ENCODE measurements at places on chromosomes 2 and 18.

DNA sequence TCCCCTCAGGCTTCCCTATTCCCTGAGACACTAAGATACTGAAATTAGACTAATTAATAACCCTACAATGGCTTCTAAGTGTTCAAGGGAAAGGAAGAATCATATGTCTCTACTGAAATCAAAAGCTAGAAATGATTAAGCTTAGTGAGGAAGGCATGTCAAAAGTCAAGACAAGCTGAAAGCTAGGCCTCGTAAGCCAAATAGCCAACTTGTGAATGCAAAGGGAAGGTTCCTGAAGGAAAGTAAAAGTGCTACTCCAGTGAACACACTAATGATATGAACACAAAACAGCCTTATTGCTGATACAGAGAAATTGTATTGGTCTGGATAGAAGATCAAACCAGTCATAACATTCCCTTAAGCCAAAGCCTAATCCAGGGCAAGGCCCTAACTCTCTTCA is 10.0 kb downstream of the ZC3H8 start:
- DNase-seq: no peak

DNA sequence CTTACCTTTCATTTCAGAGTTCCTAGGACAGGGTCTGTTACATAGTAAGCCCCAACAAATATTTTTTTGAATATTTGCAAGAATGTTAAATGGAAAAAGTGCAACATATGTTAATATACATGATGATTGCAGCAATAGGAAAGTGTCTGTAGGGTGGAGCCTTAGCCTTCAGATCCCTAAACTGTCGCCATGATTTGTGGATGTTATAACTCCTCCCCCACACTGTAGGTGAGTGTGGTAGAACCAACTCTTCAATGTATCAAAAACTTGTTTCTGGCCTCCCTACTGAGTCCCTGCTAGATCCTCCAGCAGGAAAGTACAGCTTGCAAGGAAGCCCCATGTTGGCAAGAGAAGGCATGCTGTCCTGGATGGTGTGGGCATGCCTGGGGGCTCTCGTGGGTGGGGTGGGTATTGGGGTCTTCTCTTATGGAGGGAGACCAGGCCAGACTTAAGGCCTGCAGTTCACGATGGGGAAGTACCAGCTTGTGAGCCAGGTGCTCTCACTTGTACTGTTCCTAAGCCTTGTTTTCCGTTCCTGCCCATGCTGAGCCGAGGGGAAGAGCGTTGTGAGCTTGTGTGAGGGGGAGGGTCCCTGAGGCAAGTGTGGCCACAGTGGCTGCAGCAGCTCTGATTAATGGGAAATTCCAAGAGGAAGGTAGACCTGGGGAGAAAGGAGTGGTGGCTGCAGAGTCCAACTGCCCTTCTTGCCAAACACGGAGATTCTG is 11.4 kb downstream of the FHOD3 start:
- DNase-seq: no peak

DNA sequence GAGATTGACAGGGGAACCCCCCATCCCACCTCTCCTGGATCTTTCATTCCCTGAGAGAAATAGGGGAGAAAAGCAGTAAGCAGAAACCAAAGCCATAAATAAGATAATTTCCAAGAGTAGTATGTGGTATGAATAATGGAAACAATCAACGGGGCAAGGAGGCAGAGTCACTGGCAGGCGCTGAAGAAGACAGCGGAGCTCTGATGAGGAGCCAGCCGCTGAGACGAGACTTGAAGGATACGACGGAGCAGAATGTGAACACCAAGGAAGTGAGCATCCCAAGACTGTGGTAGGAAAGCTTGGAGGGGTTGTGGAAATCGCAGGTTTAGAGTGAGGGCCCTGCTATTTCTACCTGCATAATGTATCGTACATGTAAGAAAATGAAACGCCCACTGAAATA is 93.6 kb upstream of the CBLN2 start:
- DNase-seq: no peak

GRCh38 chr2:151078889-151079288 is 182.8 kb downstream of the RBM43 start:
- no peak for DNase-seq

DNA sequence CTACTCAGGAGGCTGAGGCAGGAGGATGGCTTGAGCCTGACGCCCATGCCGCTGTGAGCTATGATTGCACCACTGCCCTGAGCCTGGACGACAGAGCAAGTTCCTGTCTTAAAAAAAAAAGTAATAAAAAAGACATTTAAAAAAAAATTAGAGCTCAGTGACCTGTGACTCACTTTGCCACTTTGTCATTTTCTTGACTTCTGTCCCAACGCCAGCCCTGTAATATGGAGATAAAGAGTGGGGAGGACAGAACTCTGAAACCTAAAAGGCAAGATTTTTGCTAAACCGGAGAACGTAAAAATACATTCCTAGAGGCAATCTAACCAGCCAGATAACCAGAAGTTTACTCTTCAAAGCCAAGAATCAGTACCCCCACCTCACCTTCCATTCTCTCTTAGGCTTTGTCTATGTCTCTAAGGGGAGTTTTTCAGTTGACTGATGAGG is 49.0 kb downstream of the PRKRA start:
- DNase-seq: no peak

- peak; percentile 66 for DNase-seq
These were observed 314.1 kb upstream of the THUMPD2 start for GRCh38 chr2:40093021-40093675.

DNA sequence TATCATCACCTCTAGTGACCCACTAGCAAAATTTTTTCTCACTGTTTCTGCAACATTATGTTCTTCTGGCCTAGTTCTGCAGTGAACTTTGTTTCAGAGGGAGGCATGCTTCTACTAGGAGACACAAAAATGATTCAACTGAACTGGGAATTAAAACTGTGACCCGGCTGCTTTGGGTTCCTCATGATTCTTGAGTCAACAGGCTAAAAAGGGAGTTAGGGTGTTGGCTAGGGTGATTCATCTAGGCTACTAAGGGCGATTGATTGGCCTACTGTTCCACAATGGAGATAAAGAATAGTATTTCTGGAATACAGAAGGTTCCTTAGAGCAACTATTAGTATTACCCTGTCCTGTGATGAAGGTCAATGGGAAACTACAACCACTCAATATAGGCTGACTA is 179.5 kb downstream of the PPP1R1C start:
- no peak for DNase-seq

DNA sequence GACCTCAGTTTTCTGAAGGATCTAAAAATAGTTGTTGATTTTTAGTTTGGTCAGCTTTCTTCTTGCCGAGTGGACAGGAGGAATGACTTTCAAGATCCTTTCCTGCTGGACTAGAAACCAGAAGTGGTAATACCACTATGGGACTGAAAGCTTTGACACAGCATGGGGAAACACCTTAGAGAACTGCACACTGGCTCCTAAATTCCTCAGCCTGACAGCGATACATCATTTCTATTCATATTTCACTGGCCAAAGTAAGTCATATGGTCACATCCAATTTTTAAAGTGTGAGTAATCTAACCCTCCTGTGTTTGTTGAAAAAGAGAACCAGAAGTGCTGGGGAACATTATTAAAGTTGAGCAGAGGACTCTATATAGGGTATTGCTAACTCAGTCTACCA is 244.7 kb upstream of the MMADHC start:
- DNase-seq: no peak

GRCh38 chr2:216017365-216017764 is 4.0 kb upstream of the MREG start:
- DNase-seq: no peak

- DNase-seq: no peak
These were observed 12.9 kb upstream of the EPAS1 start for GRCh38 chr2:46284260-46284659.

DNA sequence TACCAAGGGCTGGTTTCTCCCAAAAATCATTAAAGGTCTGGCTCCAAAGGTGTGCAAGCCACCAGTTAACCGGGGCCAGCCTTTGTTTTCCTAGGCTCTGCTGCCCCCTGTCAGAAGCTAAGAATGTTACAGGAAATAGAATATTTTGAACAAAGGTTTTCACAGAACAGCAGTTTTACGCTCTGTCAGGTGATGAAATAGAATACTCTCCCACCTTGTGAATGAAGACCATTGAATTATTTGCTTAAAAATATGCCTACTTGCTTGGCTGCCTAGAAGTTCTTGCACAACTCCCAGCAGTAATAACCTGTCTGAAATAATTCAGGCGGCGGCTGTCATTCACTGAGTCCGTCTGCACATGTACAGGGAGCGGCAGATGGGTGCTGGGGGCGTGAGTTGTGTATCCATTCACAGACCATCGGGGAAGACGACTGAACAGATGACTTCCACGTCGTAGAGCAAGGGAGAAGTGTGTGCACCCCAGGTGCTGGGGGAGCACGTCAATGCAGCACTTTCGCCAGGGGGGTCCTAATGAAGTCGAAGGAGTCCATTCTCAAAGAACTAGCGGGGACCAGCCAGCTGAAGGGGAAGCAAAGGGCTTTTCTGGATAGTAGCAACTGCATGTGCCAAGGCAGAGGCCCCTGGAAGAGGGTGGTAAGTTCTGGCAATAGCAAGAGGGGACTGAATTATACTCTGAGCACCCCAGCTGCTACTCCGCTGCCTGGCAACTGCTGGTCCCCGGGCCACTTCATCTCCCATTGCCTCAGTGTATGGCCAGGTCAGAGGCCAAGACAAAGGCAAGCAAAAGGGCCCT is 56.1 kb downstream of the SF3B1 start:
- DNase-seq: peak; percentile 34

GRCh38 chr2:7015007-7015950 is 98.1 kb downstream of the RNF144A start:
- DNase-seq: peak; percentile 58

- no peak for DNase-seq
These were observed 87.2 kb upstream of the GALNT5 start for GRCh38 chr2:157170299-157170698.

- no peak for DNase-seq
These were observed 745.9 kb upstream of the SLC8A1 start for GRCh38 chr2:41197781-41198180.

DNA sequence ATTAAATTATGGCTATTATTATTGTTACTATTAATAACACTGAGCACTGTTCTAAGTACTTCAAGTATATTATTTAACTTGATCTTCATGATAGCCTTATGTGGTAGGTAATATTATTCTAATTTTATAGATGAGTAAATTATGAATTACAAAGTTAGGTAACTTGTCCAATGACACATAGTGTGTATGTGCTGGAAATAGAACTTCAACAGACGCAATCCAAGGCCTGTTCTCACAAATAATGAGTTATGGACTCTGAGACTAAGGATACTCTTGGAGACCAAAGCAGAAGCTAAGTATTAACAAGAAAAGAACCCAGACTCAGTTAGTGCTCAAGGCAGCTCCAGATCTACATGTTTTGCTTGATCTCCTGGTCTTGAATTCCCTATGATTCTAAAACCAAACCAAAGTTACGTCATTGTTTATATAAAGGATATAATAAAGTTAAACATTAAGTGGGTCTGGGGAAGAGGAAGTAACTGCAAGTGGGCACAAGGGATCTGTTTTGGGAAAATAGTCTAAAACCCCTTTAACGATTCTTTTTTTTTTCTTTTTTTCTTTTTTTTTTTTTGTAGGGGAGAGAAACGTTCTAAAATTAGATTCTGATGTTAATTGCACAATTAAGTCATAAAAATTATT is 211.3 kb downstream of the ERBB4 start:
- DNase-seq: no peak

DNA sequence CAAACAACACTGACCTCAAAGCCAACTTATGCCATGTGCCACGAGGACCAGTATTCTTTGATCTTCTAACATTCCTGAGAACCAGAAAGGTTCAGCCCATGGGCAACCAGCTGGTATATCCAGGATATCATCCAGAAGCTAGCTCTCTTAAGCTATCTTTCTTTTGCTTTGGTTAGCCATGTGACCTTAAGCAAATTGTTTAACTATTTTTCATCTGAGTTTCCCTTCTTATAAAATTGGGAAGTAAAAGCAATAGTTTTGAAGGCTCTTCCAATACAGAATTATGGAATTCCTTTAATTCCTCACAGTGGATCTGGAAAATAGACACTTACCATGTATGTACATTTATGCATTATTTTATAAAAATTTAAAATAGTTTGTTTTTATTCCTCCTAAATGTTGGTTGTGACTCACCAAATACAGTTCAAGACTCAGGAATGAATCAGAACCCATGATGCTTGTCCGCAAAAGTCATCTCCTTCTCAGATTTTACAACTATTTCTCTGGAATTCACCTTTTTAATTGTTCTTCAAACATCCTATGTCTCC is 435.7 kb downstream of the ZEB2 start:
- peak; percentile 68 for DNase-seq

DNA sequence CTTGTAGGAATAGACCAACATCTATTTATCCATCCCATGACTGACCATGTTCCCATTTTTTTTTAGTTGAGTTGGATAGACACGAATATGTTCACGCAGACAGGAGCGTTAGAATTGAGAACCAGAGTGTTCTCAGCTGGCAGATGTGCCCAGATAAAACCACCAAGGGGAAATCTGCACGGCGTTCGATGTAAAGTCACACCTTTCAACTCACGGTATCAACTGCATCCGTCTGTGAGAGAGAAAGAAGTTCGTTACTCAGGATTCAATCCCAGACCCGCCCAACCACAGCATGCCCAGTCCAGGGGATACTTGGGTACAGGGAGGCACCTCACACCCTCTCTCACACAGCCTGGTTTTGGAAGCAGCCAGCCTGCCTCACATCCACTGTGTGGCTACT is 26.1 kb downstream of the MAL start:
- DNase-seq: no peak

- DNase-seq: peak; percentile 80
These were observed 243.6 kb downstream of the OSR1 start for GRCh38 chr2:19114754-19115231.

DNA sequence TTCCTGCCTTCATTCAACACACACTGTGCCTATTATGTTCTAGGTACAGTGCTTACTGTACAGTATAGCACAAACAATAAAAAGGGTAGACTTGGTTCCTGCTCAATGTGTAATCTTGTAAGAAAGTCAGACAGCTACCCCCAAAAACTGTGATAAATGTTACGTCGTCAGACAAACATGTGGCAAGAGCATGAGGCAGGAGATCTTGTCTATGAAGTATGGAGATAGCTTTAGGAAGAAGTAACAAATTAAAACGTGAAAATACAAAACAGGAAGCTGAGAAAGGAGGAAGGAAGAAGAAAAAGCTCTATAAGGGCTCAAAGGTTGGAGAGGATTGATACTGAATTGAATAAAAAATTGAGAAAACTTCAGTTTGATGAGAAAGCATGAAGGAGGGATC is 276.2 kb upstream of the HNRNPA3 start:
- no peak for DNase-seq

GRCh38 chr2:229141424-229142025 is 129.6 kb downstream of the PID1 start:
- DNase-seq: peak; percentile 86

GRCh38 chr18:74149878-74150277 is 1.6 kb downstream of the TIMM21 start:
- DNase-seq: no peak

GRCh38 chr2:190659553-190659952 is 10.7 kb downstream of the NAB1 start:
- DNase-seq: no peak

DNA sequence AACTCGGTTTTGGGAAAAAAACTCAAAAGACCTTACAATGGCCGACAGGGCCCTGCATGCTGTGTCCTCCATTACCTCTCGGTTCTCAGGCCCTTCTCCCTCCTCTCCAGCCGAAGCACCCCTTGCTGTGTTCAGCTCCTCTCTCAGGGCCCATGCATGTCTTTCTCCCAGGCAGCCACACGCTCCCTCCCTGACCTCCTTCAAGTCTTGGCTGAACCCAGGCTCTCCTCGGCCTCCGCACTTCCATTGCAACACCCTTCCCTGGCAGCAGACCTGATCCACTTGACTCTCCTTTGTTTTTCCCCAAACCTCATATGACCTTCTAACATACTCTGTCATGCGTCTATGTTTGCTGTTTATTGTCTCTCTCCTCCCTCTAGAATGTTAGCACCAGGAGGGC is 114.0 kb downstream of the CYP26B1 start:
- no peak for DNase-seq

All from fibroblast of lung (primary cell).